ENCODE measurements at places on chromosomes 2 and 18. TPM values are rescaled to one million over a fixed set of nuclear protein-coding genes. Genes with fewer than 3 reads are reported as not detected.
A peak's percentile ranks its signal among the peaks of the same experiment; 100 is the strongest.

- no peak for DNase-seq
Observed at GRCh38 chr2:119008108-119008507, 66.1 kb downstream of the MARCO start.

DNA sequence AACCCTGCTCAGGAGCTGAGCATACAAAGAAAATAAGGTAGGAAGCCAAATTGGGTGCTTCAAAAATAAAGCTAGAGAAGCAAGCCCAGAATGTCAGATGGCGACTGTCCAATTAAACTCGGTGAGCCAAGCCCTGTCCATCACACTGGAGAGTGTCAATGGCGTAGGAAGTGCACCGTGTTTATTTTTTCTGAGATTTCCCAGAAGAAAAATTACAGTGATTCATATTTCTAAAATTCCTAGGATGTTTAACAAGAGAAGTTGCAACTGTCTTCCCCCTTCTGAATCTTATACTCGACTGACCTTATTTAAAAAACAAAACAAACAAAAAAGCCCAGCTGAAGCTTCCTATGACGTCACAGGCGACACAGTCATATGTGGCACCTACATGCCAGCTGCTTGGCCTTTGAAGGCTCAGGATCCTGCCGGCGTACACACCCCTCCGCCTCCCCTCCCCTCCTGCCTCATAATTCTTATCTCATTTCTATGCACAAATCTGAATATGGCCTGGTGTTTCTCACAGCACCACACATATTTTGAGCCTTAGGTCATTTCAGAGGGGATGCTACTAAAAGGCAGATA is 60.8 kb downstream of the MBP start:
- DNase-seq: no peak

DNA sequence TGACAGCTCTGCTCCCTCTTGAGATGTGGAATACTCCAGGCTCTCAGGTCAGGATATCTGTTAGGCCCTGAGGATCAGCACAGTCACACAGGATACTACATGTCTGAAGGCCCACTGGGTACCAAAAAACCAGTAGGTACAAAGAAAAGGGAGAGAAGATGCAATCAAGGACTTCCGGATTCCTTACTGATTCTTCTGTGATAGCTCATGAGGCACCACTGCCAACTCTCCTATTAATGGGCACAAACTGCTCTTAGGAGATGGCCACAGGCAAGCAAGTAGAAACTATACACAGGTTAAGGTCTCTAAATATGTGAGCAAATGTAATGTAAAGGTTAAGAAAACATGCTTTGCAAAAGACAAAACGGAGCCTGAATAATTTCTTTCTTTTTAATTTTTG is 3.5 kb downstream of the TMEM127 start:
- no peak for DNase-seq

GRCh38 chr2:19911808-19912509 is 10.2 kb upstream of the TTC32 start:
- peak; percentile 57 for DNase-seq

GRCh38 chr2:95232232-95232631 is 24.9 kb downstream of the ZNF892 start:
- DNase-seq: no peak

- DNase-seq: no peak
Observed at GRCh38 chr2:2641541-2642410, 310.7 kb upstream of the MYT1L start.

DNA sequence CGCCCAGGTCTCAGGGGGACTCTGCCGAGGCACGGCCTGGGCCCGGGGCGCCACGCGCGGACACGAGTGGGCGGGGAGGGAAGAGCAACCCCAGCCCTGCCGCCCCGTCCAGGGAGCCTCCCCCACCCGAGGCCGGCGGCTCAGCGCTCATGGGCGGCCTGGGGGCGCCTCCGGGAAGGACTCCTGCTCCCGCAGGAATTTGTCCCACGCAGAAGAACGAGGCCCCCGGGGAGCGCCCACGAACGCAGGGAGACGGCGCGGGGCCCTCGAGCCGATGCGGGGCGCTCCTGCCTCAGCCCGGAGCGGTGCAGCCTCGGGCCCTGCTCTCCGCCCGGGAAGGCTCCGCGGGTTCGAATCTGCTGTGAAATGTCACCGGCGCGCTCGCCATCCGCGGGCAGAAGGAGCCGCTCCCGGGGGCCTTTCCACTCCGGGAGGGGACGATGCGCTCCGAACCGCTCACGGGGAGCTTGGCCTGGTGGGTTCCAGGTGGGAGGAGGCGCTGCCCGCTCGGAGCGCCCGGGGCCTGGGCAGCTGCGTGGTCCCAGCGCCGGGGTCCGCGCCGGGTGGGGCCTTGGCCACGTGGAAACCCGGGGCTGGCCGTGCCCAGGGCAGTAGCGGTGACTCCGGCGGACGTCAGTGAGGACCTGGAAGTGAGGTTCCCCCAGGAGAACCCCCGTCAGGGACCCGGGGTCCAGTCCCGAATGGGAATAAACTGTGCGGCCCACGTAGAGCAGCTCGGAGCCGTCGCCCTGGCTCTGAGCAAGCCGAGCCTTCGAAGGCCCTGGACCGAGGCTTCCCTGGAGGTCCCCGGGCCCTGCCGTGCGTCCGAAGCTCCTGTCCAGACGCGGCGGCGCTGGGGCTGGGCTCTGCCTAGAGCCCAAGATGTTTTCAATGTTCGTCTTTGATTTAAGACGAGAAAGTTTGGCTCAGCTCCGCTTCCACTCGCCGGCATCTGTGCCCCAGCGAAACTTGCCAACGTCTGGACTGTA is 41.4 kb upstream of the CTDP1 start:
- no peak for DNase-seq

DNA sequence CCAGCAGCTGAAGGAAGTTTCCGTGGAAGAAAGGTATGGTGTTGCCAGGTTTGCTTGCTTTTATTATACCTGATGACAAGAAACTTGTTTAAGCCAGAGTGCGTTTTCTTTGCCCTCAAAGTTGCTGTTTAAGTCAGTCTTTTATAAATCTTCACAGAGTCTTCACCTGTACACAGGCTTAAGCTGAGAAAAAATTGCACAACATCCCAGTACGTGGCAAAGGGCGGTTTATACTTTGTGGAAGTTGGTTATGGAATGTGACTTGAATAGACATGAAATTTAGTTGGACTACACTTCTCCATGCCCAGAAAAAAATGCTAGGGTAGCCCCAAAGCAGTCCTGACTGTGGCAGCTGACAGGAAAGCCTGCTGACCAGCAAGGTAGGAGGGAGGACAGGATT is 121.5 kb downstream of the RTN4 start:
- DNase-seq: no peak

GRCh38 chr2:60554074-60554645 is 706 bp upstream of the BCL11A start:
- DNase-seq: peak; percentile 80

- DNase-seq: no peak
Observed at GRCh38 chr18:50096766-50097435, 98.0 kb downstream of the MYO5B start.

- DNase-seq: no peak
Observed at GRCh38 chr2:205073433-205074020, 528.3 kb downstream of the PARD3B start.

DNA sequence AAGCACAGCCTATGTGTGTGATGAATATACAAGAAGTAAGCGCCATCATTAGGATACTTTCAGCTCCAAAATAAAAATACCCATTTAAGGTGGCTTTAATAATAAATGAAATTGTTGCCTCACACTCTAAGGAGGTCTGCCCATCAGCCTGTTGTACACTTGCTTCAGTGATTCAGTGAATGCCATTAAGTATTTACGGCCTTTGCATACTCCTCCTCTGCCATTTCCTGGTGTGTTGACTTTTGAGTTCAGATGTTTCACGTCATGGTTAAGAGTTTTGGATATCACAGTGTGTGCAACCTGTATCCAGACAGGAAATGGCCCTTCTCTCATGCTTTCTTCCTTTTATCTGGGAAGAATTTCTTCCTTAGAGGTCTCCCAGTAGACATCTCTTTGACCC is 38.6 kb upstream of the SNORC start:
- no peak for DNase-seq

NEU2 gene
- total RNA-seq: not detected

SRD5A2 gene
- not detected for total RNA-seq

ST8SIA5 gene
- total RNA-seq: 3.2 TPM

NXPH2 gene
- not detected for total RNA-seq
